ENCODE measurements at places on chromosomes 4 and X.
A peak's percentile ranks its signal among the peaks of the same experiment; 100 is the strongest.

DNA sequence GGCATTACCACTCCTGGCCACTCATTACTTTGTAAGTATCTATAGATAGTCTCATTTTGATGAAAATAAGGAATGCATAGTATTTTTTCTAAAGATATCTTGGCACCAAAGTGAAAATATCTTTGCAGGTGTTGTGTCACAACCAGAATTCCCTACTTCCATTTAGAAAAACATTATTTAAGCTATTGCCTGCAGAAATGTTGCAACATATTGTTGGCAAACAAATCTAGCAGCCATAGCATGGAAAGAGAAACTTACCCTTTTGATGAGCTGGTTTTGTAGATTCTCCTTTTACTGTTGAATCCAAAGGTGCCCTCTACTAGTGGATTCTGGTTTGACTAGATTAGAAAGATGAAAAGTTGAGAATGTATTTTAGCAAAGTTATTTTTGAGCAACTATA lies 138.8 kb downstream of the AREG start:
- DNase-seq: peak; percentile 20

DNA sequence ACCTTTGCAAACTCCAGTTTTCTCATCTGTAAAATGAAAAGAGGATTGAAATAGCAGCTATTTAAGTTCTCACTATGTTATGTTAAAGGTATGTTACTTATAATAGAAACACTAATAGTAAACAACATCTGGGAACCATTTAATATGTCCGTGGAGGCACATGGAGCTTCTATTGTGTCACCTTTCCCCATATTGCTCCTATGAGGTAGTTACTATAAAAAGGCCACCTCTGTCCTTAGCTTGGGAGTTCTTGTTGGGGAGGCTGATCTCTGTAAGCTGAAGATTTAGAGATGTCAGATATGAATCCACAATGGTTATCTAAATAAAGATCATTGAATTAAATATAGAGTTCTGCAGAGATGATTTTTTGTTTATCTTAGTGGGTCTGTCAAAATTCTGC lies 125.2 kb downstream of the FHIP1A start:
- no peak for DNase-seq

DNA sequence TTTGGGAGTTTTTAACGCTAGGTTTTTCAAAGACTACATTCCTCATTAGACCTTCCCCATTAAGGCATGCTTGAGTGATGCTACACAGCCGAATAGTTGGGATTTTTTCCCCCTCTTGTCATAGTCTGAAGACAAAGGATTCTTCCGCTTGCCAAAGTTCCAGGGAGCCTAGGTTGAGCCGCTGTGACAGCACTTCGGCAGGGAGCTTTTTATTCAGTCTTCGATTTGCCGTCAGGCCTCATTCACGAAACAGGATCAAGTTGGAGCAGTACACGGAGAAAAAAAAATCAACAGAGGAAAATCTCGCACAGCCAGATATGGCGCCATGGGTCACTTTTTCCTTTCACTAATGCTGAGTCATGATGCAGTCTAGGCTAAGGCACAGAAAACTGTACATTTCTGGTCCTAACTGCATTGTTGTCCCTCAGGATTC lies 24.3 kb downstream of the SHROOM3 start:
- DNase-seq: no peak

- no peak for DNase-seq
These were observed 128.0 kb upstream of the NKX1-1 start for GRCh38 chr4:1534095-1534872.

- no peak for DNase-seq
These were observed 124.3 kb downstream of the ADGRA3 start for GRCh38 chr4:22391551-22391950.

- no peak for DNase-seq
These were observed 54.6 kb upstream of the EOLA2 start for GRCh38 chrX:149992918-149993317.

GRCh38 chrX:139815771-139816170 lies 107.8 kb upstream of the MCF2 start:
- DNase-seq: no peak

GRCh38 chr4:46073778-46074177 lies 50.1 kb downstream of the GABRG1 start:
- DNase-seq: no peak

DNA sequence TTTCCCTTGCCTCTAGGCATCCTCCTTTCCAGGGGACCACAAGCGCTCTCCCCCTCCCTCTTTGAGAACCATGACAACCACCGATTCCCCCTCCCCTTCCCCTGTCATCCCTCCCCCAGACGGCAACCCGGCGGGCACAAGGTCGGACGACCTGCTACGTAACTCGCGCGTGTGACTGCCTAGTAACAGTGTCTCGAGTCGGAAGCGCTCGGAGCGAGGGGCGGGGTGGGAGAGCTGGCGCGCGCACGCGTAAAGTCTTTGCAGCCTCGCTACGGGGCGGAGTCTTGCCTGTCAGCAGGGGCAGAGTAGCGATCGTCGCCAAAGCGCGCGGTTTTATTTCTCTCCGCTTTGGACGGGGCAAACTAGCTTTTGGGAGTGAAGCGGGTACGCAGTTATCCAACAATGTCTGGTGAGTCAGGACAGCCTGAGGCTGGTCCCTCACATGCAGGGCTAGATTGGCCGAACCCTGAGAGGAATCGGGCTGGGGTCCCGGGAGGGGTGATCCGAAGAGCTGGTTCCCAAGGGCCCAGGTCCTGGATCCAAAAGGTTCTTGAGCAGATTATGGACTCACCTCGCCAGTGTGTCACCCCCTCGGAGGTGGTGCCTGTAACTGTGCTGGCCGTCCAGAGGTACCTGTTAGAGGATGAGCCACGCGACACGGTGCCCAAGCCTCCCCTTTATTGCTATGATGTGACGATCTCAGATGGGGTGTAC lies at the start of gene RADX:
TSS of gene RADX (plus strand) at position 300 of the 714 bp plus-strand sequence. CDS start at position 403, 103 bp downstream.
- peak; percentile 49 for DNase-seq

DNA sequence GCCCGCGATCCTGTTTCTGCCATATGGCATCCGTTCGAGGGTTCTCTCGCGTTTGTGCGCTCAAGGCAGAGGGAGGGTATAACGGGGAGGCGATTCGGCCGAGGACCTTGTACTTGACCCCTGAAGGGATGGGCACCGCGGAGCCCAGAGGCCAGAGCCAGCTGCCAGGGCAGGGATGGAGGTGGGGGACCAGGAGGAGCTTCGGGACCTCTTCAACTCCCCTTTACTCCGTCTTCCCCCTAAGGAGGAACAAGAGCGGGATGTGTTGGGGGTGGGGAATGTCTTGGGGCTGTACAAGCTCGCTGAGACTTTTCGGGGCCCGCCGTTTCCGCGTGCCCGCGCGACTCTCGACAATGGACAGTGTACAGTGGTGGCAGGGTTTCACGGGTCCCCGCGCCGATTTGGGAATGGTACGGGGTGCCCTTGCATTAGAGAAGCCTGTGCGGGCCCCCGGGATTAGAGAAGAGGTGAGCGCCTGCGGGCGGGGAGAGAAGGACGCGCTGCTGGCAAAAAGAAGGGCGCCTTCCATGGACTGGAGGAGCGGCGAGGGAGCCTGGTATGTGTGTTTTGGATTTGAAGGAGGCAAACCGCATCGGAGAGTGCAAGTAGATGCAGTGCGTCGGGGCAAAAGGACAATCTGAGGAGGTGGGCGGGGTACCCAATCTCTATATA lies 760 bp downstream of the UGT8 start:
- DNase-seq: no peak

GRCh38 chr4:128579154-128579853 lies 230.2 kb upstream of the JADE1 start:
- DNase-seq: no peak

GRCh38 chr4:14000091-14000814 lies 372.7 kb upstream of the BOD1L1 start:
- no peak for DNase-seq

GRCh38 chrX:110097920-110098319 lies 95.0 kb downstream of the TMEM164 start:
- DNase-seq: no peak

Measured in NCI-H226 (cell line).